ENCODE measurements at places on chromosomes 12 and 14.
A peak's percentile ranks its signal among the peaks of the same experiment; 100 is the strongest.

GRCh38 chr14:104115131-104115600, 23.2 kb upstream of the KIF26A start:
- no peak for DNase-seq

GRCh38 chr12:48542300-48542928, 17.0 kb downstream of the OR8S1 start:
- no peak for DNase-seq

GRCh38 chr12:34390846-34391700, 368.8 kb downstream of the ALG10 start:
- no peak for DNase-seq

DNA sequence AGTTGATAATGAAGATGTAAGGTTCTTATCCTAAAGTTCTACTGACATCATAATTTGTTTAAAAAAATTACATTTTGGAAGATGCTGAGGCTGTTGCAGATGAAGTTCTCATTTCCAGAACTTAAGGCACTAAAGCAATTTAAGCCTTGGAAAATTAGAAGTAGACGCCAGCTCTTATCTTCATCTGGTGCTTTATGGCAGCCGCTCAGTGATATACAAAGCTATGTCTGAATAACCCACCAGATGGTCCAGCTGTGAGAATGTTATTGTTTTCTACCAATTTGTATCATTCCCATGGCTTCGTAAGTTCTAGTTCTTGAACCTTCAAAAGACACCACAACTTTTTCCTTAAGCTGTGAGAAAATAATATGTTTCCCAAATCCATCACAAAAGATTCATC, 212.1 kb upstream of the ARID2 start:
- no peak for DNase-seq

GRCh38 chr12:65832217-65832616, 7.9 kb downstream of the HMGA2 start:
- no peak for DNase-seq

GRCh38 chr12:23099604-23100003, 474.6 kb downstream of the ETNK1 start:
- no peak for DNase-seq

- DNase-seq, result no peak
Measured at GRCh38 chr12:88579161-88579517, 1.1 kb downstream of the KITLG start.

- no peak for DNase-seq
Measured at GRCh38 chr14:58697266-58697929, 59.6 kb downstream of the DACT1 start.

DNA sequence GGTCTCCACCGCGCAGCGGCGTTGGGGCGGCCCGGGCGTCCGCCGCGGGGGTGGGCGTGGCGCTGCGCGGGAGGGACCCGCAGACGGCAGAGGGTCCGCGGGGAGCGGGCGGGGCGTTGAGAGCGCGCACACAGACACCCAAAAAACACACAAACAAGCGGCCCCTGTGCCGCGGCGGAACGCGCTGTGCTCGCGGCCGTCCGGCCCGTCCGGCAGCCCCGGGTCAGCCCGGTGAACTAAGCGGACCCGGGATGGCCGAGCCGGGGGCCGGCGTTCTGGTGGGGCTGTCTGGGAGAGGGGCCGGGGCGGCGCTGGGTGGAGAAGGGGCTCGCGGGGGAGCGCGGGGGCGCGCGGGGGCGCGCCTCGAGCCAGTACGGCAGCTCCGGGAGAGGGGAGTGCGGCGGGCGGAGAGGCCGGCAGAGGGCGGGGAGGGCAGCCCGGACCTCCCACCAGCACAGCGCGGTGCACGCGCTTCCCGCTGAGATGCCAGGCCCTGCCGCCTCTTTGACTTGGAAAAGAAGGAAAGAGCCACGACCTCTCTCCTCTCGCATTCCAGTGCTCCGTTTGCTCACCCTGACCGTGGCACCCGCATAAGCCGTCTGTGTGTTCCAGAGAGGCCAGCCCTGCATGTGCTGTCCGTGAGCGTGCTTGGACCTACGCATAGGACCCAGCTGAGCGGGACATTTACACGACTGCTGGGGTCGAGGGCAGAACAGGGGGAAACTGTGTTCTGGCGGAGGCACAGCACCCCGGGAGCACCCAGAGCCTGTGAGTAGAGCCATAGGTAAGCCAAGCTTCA, 10.3 kb downstream of the SLC6A12 start:
- peak; percentile 17 for DNase-seq

DNA sequence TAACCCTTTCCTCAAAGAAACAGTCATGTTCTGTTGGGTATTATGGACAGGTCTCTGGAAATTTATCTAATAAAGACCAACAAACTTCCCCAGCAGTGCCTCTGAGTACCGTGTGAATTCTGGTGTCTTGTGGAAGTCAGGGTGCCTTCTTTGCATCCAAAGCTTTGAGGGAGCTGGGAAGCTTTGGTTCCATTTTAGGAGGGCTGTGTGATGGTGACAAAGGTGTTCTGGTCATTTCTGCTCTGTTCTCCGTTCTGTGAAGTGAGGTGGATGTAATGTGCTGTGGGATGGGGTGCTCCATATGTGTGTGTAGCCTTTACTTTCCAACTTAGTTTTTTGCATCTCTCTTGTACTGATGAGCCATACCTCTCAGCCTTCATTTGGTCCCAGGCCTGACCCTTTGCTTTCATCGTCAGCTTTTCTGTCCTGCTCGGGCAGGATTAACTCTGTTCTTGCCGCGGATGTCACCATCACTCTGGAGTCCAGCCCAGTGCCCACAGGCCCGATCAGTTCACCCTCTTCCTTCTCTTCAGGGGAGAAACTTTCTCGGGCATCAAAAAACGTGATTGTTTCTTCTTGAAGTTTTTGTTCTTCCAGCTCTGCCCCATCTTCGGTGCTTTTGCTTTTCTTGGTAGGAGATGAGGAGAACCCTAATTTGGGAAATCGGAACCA, 13.2 kb downstream of the PLD4 start:
- no peak for DNase-seq

- DNase-seq, result no peak
Measured at GRCh38 chr12:127294651-127295210, 972.2 kb upstream of the TMEM132C start.

DNA sequence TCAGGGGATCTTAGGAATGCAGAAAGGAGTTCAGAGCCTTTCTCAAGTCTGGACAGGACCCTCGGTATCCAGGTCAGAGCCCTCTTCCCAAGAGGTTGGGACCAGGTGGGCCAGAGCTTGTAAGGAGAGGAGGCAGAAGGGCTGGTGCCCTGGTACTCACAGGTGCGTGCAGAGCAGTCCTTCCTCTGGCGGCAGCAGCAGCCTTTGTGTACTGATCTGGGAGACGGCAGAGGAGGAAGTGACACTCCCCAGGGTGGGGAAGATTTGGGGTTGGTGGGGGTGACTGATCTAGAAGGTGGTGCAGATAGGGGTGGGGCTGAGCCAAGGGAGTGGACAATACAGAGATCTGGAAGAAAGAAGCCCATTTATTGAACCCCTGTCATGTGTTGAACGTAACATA, at the start of gene ITGB7:
TSS of gene ITGB7 (minus strand) at position 210 of the 400 bp plus-strand sequence. CDS start 6,808 bp downstream, outside the sequence.
- no peak for DNase-seq

GRCh38 chr12:52212701-52213563, 20.1 kb upstream of the KRT7 start:
- DNase-seq, result no peak

DNA sequence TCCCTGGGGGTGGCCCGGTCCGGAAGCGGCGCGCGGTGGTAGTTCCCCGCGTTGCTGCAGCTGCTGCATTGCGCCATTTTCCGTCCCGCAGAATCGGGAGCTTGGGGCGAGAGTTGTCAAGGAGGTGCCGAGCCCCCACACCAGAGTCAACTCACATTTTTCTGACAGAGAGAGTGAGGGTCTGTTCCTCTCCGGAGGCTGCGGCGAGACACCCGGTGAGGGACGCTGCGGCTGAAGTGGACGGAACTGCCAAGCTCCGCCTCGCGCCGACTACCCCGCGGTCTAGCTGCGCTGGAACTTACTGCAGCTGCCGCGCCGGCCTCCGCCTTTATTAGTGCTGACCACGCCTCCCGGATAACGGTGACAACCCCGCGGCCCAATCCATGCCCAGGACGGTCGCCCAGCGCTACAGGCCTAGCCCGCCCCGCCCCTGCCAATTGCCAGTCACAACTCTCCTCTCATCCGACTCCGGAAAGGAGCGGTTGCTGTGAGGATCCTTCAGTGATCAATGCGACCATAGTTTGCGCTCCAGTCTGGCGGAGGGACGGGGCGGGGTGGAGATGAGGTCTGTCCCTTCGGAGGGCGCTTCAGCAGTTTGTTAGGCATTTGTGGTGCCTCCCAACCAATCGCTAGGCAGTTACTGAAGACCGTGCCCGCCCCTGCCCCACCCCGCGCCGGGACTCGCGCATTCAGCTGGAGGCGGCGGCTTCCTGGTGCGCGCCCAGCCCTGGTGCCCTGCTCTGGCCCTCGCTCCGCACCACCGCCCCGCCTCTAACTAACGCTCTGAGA, at the start of gene VAMP1:
TSS of gene VAMP1 (minus strand) at position 303 of the 789 bp plus-strand sequence. CDS start at position 157, 146 bp downstream.
- DNase-seq, result peak; percentile 90

- no peak for DNase-seq
Measured at GRCh38 chr12:2154050-2154449, 101.3 kb downstream of the CACNA1C start.

- no peak for DNase-seq
Measured at GRCh38 chr12:1309613-1310012, 284.8 kb downstream of the FBXL14 start.

- no peak for DNase-seq
Measured at GRCh38 chr14:58055497-58056010, 96.5 kb downstream of the ARMH4 start.

DNA sequence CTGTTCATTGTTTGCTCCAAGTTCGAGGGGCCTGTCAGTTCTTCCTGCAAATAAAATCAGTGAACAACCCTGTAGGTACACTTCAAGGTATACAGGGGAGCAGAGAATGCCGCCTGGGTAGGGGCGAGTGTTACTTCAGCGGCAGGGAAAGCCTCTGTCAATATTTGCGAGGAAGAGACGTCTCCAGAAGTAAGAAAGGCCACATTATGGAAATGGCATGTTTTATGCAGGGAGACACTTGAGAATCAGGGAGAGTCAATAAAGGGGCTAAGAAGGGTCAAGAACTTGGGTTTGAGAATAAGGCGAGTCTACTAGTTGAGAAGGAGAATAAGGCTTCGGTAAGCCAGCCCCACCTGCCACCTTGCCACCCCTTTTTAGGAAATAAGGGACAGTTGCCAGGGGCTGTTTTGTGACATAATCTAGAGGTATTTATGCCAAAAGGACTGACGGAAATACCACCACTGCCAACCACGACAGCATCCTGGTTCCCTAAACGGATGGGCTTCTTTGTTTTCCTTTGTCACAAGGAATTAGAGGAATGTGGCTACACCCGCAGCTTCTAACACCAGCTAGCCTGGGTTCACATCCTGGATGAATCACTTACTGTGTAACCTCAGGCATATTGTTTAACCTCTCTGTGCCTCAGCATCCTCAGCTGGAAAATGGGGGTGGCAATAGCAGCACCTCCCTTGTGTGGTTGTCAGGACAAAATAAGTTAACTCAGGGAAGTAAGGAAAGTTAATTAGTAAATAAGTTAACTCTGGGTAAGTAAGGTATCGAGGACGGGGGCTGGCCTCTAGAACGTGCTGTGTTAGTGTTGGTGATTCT, 67.7 kb downstream of the EID3 start:
- DNase-seq, result no peak

- DNase-seq, result no peak
Measured at GRCh38 chr12:25052196-25052913, 103.5 kb upstream of the BCAT1 start.

GRCh38 chr12:8911606-8912268, 2.6 kb upstream of the PHC1 start:
- no peak for DNase-seq

DNA sequence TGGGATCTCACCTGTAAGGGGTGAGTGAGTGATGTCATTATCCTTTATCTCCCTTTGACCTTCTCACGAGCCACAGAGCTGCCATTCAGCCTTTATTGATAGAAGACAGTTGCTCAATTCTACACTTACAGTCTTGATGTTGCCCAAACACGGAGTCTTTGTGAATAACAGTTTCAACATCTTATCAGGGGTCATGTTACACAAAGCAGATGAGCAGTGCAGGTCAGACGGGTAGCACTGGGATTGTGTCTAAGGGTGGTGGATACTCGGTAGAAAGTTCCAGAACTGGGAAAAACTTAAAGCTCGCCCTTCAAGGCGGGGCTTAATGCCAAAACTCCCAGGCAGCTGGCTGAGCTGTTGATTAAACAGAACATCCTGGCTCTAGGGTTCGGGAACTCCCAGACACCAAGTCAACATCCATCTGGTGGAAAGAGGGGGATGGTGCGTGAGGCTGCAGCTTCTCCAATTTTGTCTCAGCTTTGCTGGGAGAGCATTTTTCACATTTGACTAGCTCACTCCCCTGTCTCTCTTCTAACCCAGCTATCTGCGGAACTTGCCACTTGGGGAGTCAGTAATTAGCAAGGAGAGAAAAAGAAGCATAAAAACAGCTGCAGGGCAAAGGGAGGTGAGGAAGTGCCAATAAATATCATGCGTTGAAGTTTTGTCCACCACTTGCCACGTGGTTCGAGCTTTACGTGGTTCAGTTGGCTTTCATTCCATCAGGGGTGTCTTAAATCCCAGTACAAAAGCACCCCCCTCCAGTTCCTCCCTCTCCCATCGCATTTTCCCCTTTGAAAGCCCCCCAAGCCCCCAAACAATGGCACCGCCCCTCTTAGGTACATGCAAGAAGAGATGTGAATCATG, 31.0 kb downstream of the FOXN4 start:
- DNase-seq, result no peak

GRCh38 chr14:104087505-104087904, 2.0 kb downstream of the ASPG start:
- no peak for DNase-seq

GRCh38 chr12:106304001-106304421, 1.5 kb downstream of the TCP11L2 start:
- no peak for DNase-seq

- DNase-seq, result no peak
Measured at GRCh38 chr12:42588524-42589464, 752 bp downstream of the PRICKLE1 start.

DNA sequence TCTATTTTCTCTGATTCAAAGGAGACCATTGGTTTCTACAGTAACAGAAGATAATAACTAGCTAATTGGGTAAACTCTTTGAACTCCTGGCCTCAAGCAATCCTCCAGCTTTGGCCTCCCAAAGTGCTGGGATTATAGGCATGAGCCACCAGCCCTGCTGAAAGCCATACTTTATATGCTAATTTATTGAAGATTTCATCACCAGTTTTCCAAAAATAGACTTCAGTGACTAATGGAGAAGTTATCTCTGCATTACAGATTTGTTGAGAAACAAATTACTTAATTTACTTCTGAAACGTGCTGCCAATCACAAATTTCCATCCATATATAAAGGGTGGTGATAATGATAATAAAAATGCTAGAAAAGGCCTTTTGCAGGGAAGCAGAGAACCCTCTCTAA, 1758.1 kb upstream of the SEL1L start:
- DNase-seq, result no peak

- DNase-seq, result no peak
Measured at GRCh38 chr12:7915661-7916403, 20.2 kb downstream of the SLC2A3 start.

GRCh38 chr14:61536661-61537562, 158.4 kb upstream of the HIF1A start:
- no peak for DNase-seq
